Posterior vena cava (tissue), 2 donors: ENCODE measurements at places on chromosomes 3 and 15. TPM values are rescaled to one million over a fixed set of nuclear protein-coding genes. Genes with fewer than 3 reads are reported as not detected.

- no peak for DNase-seq
These were observed 113.1 kb upstream of the ABHD17C start for GRCh38 chr15:80581976-80582375.

DNA sequence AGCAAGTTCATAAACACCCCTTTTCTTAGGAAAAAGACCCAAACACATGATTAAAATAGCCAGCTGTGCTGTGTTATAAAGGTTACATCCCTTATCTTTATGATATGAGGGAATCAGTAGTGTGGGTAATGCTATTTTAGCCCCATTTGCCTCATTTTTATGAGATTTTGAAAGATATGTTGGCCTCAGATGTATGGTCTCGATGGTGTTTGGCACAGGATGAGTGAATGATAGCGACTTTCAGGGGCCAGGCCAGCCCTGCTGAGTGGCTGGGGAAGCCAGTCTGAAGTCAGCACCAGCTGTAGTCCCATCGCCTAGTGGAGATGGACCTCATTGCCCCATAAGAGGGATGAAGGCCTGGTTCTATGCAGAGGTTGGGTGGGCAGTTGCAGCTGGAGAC is 105.0 kb upstream of the HACD2 start:
- no peak for DNase-seq

- peak; percentile 81 for DNase-seq
These were observed 100.6 kb upstream of the IGF1R start for GRCh38 chr15:98547741-98548138.

Gene PRR20G
- total RNA-seq, result not detected
